ENCODE measurements at places on chromosomes 12 and 14.

DNA sequence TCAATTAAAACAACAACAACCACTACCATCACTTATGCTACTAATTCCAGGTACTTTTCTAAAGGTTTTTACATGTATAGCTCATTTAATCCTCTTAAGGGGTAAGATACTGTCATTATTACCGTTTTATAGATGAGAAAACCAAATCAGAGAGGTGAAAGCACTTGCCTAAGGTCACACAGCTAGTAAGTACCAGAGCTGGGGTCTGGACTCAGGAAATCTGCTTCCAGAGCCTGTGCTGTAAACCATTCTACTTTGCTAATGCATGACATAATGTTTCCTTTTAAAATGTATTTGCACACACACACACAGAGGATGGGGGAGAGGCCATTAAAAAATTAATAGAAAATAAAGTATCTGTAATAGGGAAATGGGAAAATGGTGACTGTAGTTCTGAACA lies 113.4 kb downstream of the PTPN11 start:
- no peak for DNase-seq

- no peak for DNase-seq
Measured at GRCh38 chr12:70830221-70831061, 90.1 kb downstream of the PTPRR start.

GRCh38 chr12:63981343-63981742 lies 136.8 kb downstream of the SRGAP1 start:
- DNase-seq = no peak

DNA sequence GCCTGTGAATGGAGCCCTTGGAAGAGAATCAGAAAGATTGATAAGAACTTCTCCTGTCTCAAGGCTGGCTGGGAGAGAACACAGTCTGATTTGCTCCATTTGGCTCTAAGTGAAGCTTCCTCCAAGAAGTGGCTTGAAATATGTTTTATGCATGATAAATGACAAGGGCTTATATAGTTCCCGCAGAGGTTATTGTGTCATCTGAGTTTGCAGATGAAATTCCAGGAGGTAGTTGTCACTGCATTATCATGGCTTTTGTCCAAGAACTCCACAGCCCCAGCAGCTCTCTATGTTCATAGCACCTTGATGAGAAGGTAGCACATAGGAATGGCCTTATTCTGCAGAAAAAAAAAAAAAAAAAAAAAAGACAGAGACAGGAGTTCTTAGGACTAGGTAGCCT lies 108.5 kb downstream of the DACT1 start:
- DNase-seq = no peak

Data from NK-92 treated with Interleukin-12 subunit alpha and Interleukin-12 subunit beta, amount 100 ng/mL, for 24 hours (cell line).